Amniotic stem cell (primary cell): ENCODE measurements at places on chromosomes 3 and 15.

DNA sequence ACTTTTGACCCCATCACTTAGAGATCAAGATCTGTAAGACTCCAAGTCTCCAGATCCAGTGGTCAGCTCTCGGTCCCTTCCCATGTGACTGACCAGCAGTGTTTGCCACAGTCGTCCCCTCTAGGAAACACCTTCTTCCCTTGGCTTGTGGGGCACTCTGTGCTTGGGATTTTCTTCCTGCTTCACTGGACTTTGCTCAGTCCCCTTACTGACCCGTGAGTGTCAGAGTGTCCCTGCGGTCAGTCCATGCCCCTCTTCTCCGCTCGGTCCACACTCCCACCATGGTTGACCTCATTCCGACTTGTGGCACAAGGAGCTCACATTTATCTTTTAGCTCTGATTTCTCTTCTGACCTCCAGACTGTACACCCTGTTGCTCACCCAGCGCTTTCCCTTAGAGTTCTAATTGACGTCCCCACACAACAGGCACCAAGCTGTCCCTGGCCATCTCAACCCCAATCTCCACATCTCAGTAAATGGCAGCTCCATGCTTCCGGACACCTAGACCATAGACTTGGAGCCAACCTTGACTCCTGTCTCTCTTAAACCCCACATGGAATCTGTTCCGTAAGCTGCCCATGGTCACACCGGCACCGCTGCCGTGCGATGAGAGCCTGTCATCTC is 67.9 kb downstream of the APBA2 start:
- no peak for DNase-seq

DNA sequence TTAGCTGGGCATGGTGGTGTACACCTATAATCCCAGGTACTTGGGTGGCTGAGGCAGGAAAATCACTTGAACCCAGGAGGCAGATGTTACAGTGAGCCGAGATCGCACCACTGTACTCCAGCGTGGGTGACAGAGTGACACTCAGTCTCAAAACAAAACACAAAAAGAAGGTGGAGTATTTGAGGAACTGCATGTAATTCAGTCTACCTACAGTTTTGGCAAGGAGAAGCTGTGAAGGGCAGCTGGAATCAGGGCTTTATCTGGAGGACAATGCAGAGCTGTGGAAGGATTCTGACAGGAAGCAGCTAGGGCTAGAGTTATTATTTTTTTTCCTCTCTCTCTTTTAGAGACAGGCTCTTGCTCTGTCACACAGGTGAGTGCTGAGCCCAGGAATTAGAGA is 6.8 kb downstream of the H1-8 start:
- DNase-seq: no peak

- DNase-seq: no peak
Measured at GRCh38 chr3:28680050-28680449, 331.4 kb upstream of the AZI2 start.

- no peak for DNase-seq
Measured at GRCh38 chr15:56984681-56985481, 66.4 kb downstream of the TCF12 start.

GRCh38 chr3:158916111-158916510 is 114.3 kb downstream of the MFSD1 start:
- DNase-seq: no peak

GRCh38 chr3:163722405-163722804 is 1355.9 kb downstream of the SI start:
- no peak for DNase-seq

DNA sequence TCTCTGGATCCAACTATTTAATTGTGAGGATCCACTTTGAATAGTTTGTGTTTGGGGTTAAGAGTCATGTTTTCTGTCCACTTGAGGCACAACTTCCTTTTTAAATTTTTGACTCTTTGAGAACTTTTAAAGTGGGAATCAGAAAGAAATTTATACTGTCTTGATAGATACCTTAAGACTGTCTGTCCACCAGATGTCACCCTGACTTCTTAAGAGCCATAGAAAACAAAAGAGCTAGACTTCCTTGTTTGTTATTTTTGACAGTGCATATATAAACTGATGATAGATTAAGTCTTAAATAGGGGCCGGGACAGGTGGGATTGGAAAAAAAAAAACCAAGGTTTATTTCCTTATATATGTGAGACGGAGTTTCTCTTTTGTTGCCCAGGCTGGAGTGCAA is 52.1 kb upstream of the WDR72 start:
- no peak for DNase-seq

DNA sequence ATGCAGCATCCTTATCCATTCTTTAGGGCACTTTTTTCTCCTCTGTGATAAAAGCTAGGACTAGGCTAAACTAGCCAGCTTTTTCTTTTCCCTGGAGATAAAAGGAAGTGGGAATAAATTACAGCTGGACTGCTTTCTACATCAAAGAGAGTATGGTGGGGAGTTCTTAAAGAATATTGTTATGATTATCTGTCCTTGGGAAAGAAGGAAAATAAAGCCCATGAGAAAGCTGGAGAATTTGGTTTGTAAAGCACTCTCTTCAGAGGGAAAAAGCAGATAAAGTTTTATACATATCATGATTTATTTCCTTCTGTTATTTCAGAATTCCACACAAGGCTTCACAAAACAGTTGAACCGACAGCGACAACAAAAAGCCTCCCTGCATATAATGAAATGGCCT is 923.0 kb downstream of the DIPK2A start:
- no peak for DNase-seq

GRCh38 chr3:137099364-137100219 is 141.8 kb downstream of the IL20RB start:
- no peak for DNase-seq

DNA sequence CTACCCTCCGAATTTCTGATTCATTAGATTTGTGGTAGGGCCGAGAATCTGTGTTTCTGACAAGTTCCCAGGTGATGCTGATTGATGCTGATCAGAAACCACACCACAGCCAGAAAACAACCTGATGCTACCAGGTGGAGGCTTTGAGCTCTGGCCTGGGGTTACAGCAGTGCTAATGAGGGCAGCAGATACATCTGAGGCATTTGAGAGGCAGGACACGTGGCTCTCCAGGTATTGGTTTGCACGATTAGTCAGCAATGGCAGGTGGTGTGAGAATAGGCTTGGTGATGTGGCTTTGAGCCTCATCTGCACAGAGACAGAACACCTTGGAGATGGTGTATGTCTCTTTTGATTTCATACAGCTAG is 78.8 kb upstream of the THBS1 start:
- DNase-seq: no peak

DNA sequence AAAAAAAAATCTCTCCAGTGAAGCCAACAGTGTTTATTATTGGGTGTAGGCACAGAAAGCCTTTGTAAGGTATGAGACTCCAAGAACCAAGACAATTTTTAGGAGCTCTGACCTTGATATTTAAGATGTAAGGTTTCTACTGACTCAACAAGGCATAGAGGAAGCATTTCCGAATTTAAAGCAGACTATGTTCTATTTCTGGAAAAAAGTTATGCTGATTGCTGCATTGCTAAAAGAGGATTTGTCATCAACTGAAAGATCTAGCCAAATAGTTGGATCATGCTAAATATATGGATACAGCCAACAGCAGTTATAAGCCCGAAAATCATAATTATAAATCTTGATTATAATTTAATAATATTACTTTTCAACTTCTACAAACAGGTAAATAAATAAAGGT is 53.3 kb upstream of the MELTF start:
- DNase-seq: no peak

DNA sequence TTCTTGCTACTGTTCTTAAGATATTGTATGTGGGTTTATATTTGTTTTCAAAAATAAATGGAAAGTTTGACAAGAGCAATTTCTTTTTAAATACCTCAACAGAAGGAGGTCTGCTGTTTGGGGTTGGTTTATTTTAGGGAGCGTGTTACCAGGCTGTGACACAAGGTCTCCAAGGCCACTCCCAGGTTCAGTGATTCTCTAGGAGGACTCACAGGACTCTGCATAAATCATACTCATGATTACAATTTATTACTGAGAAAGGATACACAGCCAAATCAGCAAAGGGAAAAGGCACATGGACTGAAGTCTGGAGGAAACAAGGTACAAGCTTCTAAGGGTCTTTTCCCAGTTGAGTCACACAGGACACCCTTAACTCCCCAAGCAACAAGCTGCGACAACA is 18.8 kb upstream of the MFSD1 start:
- DNase-seq: no peak

GRCh38 chr3:95277613-95278012 is 1214.8 kb downstream of the NSUN3 start:
- no peak for DNase-seq

- no peak for DNase-seq
Measured at GRCh38 chr3:47425959-47426358, 45.1 kb downstream of the PTPN23 start.

DNA sequence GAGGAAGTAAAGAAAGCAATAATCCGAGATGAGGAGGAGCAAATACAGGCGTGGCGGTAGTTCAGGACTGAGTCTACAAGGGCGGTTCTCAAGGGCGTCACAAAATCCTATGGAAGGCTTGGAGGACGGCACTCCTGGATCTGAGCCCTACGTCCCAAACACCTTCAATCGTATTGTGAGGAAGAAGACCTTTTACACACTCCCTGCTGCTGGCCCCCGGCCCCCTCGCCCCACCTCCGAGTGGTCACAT is 747 bp downstream of the PLD1 start:
- DNase-seq: no peak

GRCh38 chr3:141426404-141427034 is 58.2 kb downstream of the ZBTB38 start:
- no peak for DNase-seq

- no peak for DNase-seq
Measured at GRCh38 chr15:80498652-80499051, 94.5 kb downstream of the ARNT2 start.
